Right renal cortex interstitium (tissue), 3 donors: ENCODE measurements at places on chromosomes 1 and 21. TPM values are rescaled to one million over a fixed set of nuclear protein-coding genes. Genes with fewer than 3 reads are reported as not detected.

C1orf185 gene
- polyA plus RNA-seq: not detected

DNA sequence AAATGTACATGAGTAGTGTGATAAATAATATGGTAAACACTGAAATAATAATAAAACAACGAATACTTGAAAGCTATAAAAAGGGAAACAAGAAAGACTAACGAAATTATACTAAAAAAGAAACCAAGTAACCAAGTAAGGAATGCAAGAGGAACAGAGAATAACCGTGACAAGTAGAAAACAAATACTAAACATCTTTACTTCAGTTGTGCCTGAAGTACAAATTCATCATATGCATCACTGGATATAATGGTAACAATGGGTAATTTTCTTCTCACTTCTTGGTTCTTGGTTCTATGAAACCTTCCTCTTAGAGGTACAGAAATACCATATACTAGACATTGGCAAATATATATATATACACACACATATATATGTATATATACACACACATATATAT lies 1093.6 kb upstream of the B3GALT2 start:
- DNase-seq: no peak

GRCh38 chr1:200115532-200115931 lies 88.0 kb downstream of the NR5A2 start:
- no peak for DNase-seq

DCST2 gene
- polyA plus RNA-seq: 1.3 TPM

ICOSLG gene
- 6.1 TPM for polyA plus RNA-seq

DNA sequence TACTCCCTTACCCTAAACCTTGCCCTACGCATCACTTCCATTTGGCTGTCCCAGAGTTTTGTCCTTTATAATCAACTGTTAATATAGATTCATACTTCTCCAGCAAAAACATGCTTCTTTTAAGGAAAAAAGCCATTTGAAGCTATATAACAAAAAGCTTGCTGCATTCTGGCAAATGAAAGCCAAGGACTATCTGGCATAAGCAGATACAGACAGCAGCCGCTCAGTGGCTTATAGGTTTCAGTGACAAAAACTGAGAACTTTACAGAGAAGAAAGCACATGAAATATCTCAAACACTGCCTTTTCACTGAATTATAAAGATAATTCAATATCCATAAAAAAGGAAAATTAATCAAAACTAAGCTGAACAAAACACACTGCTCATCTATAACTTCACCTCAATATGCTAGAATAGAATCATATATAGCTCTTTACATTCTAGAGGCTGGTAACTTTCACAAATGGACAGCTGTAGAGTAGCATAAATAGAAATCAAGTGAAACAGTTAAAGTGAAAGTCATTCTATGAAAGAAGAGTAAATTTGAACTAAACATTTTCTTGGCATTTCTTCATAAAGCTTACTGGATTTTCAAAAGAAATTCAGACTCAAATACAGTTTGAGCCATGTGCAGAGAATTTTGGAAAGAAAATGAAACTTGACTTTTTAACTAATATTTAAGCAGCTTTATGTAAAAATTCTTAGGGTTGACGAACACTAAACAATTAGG lies 19.6 kb downstream of the CDC42BPA start:
- no peak for DNase-seq

LCE5A gene
- polyA plus RNA-seq: not detected

GRCh38 chr1:118021668-118022067 lies 92.1 kb downstream of the WDR3 start:
- DNase-seq: no peak

DNA sequence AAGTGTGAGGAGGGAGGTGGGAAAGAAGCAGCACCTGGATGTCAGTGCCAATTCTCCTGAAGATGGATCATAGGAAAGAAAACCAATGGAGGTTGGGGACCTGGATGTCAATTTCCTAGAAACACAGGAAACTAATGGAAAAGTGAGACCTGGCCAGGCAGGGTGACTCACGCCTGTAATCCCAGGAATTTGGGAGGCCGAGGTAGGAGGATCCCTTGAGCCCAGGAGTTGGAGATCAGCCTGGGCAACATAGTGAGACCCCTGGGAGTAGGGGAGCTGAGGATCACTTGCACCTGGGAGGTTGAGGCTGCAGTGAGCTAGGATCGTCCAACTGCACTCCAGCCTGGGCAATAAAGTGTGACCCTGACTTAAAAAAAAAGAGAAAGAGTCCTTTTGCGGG lies 21.4 kb upstream of the SLC9A1 start:
- DNase-seq: no peak
